ENCODE measurements at places on chromosomes 5 and 9. TPM values are rescaled to one million over a fixed set of nuclear protein-coding genes. Genes with fewer than 3 reads are reported as not detected.

Gene BAAT
- not detected for total RNA-seq

Gene FBXO4
- 10.5 TPM for total RNA-seq

Gene MLANA
- total RNA-seq = not detected

Gene PCDHB13
- total RNA-seq = 0.27 TPM

Gene ENHO
- total RNA-seq = not detected

Gene PCA3
- total RNA-seq = not detected

Gene SPATA31C1
- not detected for total RNA-seq

Gene CSF1R
- under 0.01 TPM for total RNA-seq

All from fibroblast of the aortic adventitia (primary cell).